ENCODE measurements at places on chromosomes 7 and 10. TPM values are rescaled to one million over a fixed set of nuclear protein-coding genes. Genes with fewer than 3 reads are reported as not detected.

- peaks cover 4% of the 10 kb centered on the region for H3K4me1 ChIP-seq
- H3K27me3 ChIP-seq, result no peaks in the 10 kb centered on the region
- no peak overlapping the region for H3K27ac ChIP-seq
- no peak for DNase-seq
These were observed 171.5 kb downstream of the CCSER2 start for GRCh38 chr10:84499846-84500245.

- no peak for DNase-seq
- H3K4me1 ChIP-seq, result no peaks in the 10 kb centered on the region
- H3K27ac ChIP-seq, result no peak overlapping the region
- H3K27me3 ChIP-seq, result no peaks in the 10 kb centered on the region
- H3K36me3 ChIP-seq, result no peaks in the 10 kb centered on the region
- H3K4me3 ChIP-seq, result no peak overlapping the region
These were observed 63.1 kb downstream of the AUTS2 start for GRCh38 chr7:69661342-69661741.

- no peak for DNase-seq
- no peak overlapping the region for H3K27ac ChIP-seq
- H3K27me3 ChIP-seq, result no peaks in the 10 kb centered on the region
- no peaks in the 10 kb centered on the region for H3K36me3 ChIP-seq
- H3K4me3 ChIP-seq, result no peak overlapping the region
These were observed 14.2 kb downstream of the RAB11FIP2 start for GRCh38 chr10:118032564-118032963.

- H3K36me3 ChIP-seq, result no peaks in the 10 kb centered on the region
- no peak for DNase-seq
- no peak overlapping the region for H3K27ac ChIP-seq
- H3K4me3 ChIP-seq, result no peak overlapping the region
- H3K4me1 ChIP-seq, result no peaks in the 10 kb centered on the region
These were observed 52.8 kb upstream of the VWDE start for GRCh38 chr7:12456506-12456905.

- H3K27me3 ChIP-seq, result no peaks in the 10 kb centered on the region
- H3K27ac ChIP-seq, result no peak overlapping the region
- no peak overlapping the region for H3K4me3 ChIP-seq
- H3K4me1 ChIP-seq, result peaks cover 4% of the 10 kb centered on the region
- DNase-seq, result no peak
- H3K36me3 ChIP-seq, result no peaks in the 10 kb centered on the region
These were observed 1.9 kb upstream of the ARHGAP22 start for GRCh38 chr10:48606530-48607355.

DNA sequence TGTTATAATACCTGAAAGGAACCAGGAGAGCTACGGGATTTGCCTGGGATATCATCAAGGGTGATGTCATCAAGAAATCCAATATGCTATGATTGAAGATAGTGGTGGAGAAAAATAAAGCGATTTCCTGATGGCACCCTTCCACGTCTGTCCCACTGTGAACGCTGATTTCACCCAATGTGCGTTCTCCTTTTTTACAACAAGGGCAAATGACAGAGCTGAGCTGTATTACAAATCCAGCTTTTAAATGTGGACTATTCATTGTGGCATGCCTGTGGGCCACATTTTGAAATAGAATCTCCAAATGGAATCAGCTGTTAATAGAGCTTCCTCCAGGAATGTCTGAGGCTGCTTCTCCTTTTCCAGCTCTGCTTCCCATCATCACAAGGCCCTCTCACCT lies 23.3 kb downstream of the SLC13A4 start:
- H3K36me3 ChIP-seq, result no peaks in the 10 kb centered on the region
- no peaks in the 10 kb centered on the region for H3K4me1 ChIP-seq
- no peak overlapping the region for H3K4me3 ChIP-seq
- H3K27ac ChIP-seq, result no peak overlapping the region
- no peaks in the 10 kb centered on the region for H3K27me3 ChIP-seq

DNA sequence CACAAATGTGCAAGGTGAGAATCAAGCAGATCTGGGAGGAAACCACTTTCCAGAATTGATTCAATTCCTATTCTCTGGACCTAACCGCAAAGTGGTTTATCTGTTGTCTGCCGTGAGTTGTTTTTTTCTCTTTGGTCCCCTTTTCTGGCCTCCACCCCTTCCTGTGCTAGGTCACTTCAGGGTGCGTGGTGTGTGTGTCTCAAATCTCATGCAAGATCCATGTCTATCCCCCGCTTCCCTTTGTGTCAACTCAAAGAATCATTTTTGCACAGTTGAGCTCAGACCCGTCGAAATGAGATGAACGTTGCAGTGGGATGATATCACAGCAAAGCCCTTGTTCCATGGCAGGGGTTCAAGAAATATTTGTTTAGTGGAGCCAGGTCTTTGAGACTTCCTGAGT lies 184.5 kb downstream of the GATA3 start:
- no peaks in the 10 kb centered on the region for H3K27me3 ChIP-seq
- no peaks in the 10 kb centered on the region for H3K4me1 ChIP-seq
- no peak overlapping the region for H3K27ac ChIP-seq
- DNase-seq, result no peak
- H3K36me3 ChIP-seq, result no peaks in the 10 kb centered on the region

- DNase-seq, result no peak
- H3K4me1 ChIP-seq, result peaks cover 26% of the 10 kb centered on the region
- H3K27ac ChIP-seq, result peak within 1 kb of the TSS; percentile 65
These were observed at the start of gene SNCG for GRCh38 chr10:86958116-86958900. Gene SNCG, plus strand, starts transcription at chr10:86958599. Its CDS starts 99 bp downstream, at chr10:86958698.

DNA sequence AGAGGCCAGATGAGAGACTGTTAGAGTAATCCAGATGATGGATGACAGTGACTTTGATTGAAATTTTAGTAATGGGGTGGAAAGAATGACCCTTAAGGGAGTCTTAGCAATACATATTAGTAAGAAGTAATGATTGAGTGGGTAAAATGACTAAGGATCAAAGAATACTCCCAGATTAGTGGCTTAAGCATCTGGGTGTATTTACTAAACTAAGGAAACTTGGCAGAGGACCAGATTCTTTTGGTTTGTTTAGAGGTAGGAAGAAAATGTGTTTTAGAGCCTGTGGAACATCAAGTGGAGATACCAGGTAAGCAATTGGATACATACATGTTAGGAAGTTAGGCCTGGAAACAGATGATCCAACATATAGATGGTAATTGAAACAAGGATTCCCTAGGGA lies 58.8 kb upstream of the ADRA2A start:
- no peak overlapping the region for H3K4me3 ChIP-seq
- H3K27me3 ChIP-seq, result no peaks in the 10 kb centered on the region
- no peak overlapping the region for H3K27ac ChIP-seq
- DNase-seq, result no peak
- H3K36me3 ChIP-seq, result peaks cover 3% of the 10 kb centered on the region
- H3K4me1 ChIP-seq, result no peaks in the 10 kb centered on the region

- no peak overlapping the region for H3K4me3 ChIP-seq
- no peaks in the 10 kb centered on the region for H3K36me3 ChIP-seq
- DNase-seq, result no peak
- H3K4me1 ChIP-seq, result peaks cover 3% of the 10 kb centered on the region
These were observed 1.5 kb downstream of the PVRIG start for GRCh38 chr7:100221231-100221718.

DNA sequence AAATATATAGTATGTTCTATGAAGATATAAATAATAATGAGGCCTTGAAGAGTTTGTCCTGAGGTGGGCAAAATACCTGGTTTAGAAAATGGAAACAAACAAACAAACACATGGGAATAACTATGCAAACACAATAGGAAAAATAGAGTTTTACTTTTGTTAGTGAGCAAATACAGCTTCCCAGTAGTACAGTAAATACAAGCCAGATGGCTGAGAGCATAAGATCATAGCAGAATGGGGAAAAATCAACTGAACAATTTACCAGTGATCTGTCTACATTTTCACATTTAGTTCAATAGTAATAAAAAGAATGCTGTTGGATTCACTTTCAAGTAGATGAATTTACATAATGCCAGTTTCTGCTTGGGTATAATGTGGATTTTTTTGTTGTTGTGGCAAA lies 45.1 kb downstream of the ADD3 start:
- H3K36me3 ChIP-seq, result no peaks in the 10 kb centered on the region
- no peaks in the 10 kb centered on the region for H3K4me1 ChIP-seq

DNA sequence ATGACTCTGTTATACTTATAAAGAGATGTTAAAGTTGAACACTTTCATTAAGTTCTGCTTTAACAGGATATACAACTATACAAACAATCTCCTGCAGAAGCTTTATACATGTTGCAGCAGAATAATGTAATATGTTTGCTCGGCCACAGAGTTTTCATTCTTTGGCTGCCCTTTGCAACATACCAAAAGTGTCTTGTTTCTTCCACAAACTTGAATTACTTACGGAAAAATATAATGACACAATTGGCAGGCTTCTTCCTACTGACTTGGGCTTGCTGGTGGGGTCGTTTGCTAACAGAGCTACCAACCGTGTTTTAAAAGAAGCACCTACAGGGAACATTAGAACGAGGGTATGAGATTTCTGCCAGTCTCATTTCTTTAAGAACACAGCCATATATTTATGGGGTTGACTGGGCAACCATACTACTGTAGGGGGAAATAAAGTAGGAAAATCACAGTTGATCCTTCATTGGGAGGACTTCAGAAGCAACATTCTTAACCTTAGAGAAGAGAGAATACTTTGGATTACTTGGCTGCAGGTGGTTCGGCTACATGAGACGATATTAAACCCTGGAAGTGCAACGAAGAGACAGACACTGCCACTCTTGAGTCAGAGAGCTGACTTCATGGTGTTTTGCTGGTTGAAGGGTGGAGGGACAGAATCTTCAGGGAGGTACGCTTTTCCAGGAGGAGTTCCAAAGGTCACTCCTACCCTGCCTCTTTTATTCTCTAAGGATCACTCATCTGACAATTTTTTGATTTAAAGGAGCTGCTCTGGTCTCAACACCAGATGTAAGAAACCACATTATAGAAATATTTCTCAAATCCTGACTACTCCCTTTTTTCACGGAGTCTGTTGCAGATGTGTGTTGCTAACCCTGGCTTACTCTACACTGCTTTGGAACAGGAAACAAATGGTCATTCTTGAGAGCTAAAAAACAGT lies 123.9 kb downstream of the SEMA3C start:
- DNase-seq, result no peak
- no peaks in the 10 kb centered on the region for H3K36me3 ChIP-seq
- no peaks in the 10 kb centered on the region for H3K4me1 ChIP-seq
- no peak overlapping the region for H3K27ac ChIP-seq
- H3K27me3 ChIP-seq, result no peaks in the 10 kb centered on the region

DNA sequence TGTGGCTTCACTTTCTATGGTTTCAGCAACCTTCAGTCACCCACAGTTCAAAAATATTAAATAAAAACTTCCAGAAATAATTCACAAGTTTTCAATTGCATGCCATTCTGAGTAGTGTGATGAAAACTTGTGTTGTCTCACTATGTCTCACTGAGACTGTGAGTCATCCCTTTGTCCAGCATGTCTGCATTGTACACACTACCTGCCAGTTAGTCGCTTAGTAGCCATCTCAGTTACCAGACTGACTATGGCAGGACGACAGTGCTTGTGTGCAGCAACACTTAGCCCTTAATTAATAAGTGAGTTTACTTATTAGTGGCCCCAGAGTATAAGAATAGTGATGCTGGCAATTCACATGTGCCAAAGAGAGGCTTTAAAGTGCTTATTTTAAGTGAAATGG lies 22.5 kb downstream of the CCDC186 start:
- H3K27me3 ChIP-seq, result no peaks in the 10 kb centered on the region
- H3K4me1 ChIP-seq, result no peaks in the 10 kb centered on the region
- DNase-seq, result no peak
- H3K4me3 ChIP-seq, result no peak overlapping the region
- H3K27ac ChIP-seq, result no peak overlapping the region

- DNase-seq, result no peak
- H3K4me1 ChIP-seq, result no peaks in the 10 kb centered on the region
- H3K36me3 ChIP-seq, result no peaks in the 10 kb centered on the region
- H3K4me3 ChIP-seq, result no peak overlapping the region
- no peaks in the 10 kb centered on the region for H3K27me3 ChIP-seq
These were observed 71.8 kb downstream of the OSBPL3 start for GRCh38 chr7:24908166-24908565.

- H3K27me3 ChIP-seq, result no peaks in the 10 kb centered on the region
- H3K36me3 ChIP-seq, result no peaks in the 10 kb centered on the region
- H3K4me1 ChIP-seq, result no peaks in the 10 kb centered on the region
- no peak overlapping the region for H3K4me3 ChIP-seq
These were observed 39.3 kb upstream of the GGCT start for GRCh38 chr7:30543813-30544525.

DNA sequence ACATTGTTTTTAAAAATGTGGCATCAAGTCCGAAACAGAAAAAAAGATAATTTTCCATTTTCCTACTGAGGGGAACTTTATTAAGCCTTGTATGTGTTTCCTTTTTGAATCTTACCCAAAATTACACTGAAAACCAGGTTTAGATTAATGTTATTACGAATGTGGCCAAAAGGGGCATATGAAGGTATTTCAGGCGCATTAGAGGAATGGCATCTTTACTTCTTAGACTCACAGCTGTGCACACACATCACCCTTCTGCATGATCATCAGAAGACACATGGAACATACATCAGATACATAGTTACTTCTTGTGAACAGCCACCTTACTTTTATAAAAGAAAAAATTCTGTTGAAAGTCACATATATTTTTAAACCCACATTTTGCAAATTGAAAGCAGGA lies 58.6 kb upstream of the ZPBP start:
- H3K4me3 ChIP-seq, result no peak overlapping the region
- DNase-seq, result no peak
- H3K4me1 ChIP-seq, result no peaks in the 10 kb centered on the region
- no peaks in the 10 kb centered on the region for H3K36me3 ChIP-seq

DNA sequence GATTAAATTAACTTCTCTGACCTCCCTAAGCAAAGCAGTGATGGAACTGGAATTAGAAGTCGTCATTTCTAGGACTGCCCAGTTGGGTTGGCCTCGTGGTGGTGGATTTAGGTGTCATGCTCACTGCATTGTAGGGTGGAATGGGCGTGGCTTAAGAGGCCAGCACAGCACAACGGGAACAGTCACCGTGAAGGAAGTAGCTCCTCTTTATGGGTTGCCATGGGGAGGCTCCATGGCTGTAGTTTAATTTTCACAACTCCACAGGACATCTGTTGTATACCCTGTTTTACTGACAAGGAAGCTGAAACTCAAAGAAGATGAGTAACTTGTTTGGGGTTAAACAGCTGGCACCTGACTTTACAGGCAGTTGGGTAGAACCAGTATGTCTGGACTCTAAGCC lies 208.3 kb downstream of the CELF2 start:
- no peaks in the 10 kb centered on the region for H3K36me3 ChIP-seq
- no peak overlapping the region for H3K27ac ChIP-seq
- H3K4me3 ChIP-seq, result no peak overlapping the region
- H3K4me1 ChIP-seq, result no peaks in the 10 kb centered on the region
- H3K27me3 ChIP-seq, result no peaks in the 10 kb centered on the region

The FLNC gene
- 0.70 TPM for total RNA-seq

The MTERF1 gene
- total RNA-seq, result 6.9 TPM

The RNF32 gene
- total RNA-seq, result 1.3 TPM

The FXYD4 gene
- total RNA-seq, result not detected

The TCAF1 gene
- total RNA-seq, result 75.1 TPM

The ZNF736 gene
- 9.5 TPM for total RNA-seq

The CALHM3 gene
- 0.14 TPM for total RNA-seq

The ATP6V0A4 gene
- not detected for total RNA-seq

The FAM25G gene
- total RNA-seq, result not detected

The PRR15 gene
- 0.17 TPM for total RNA-seq

The ZNF862 gene
- total RNA-seq, result 5.2 TPM

The SHOC2 gene
- 33.7 TPM for total RNA-seq

The ATOH7 gene
- not detected for total RNA-seq

The SNX10 gene
- 14.0 TPM for total RNA-seq
